CD4-positive, alpha-beta T cell treated with Interleukin-15 for 4 hours (primary cell): ENCODE measurements at places on chromosomes 3 and 15.
A peak's percentile ranks its signal among the peaks of the same experiment; 100 is the strongest.

- DNase-seq: no peak
Measured at GRCh38 chr15:72276326-72276700, 4.0 kb upstream of the PARP6 start.

DNA sequence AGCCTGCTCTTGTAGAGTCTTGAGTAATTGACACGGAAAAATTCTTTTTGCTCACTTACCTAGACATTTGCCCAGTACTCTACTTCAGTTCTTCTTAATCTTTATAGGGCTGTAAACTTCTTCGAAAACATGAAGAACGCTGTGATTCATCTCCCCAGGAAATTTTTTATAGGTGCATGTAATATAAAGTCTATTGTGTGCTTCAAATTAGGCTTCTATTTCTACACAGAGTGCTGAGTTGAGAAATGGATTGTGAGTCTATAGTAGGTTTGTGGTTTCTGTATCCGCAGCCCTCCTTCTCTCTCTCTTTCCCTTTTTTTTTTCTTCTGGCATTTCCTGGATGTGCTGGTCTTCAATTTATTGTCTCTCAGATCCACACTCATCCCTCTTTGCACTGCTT lies 183.3 kb upstream of the DCBLD2 start:
- no peak for DNase-seq

GRCh38 chr15:33011976-33012375 lies 182.5 kb downstream of the FMN1 start:
- DNase-seq: no peak

GRCh38 chr3:37731895-37732294 lies 129.8 kb upstream of the CTDSPL start:
- DNase-seq: no peak

DNA sequence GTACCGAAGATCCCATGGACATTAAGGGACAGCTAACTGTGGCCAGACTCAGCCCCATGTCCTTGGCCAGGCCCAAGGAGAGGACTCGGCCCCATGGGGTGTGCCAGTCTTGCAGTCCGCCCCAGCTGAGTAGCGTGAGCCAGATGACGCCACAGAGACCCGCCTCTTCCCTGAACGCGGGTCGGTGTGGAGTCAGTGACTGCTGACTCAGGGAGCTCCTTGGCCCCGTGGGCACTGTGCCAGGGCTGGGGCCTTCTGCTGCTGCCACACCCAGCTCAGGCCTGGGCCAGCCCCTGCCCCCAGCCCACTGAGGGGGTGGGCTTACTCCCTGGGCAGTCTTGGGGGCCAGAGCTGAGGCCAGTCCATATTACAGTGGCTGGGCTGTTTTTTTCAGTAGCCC lies 52.8 kb downstream of the PLXNA1 start:
- no peak for DNase-seq

- DNase-seq: no peak
Measured at GRCh38 chr3:176147251-176147650, 1050.0 kb downstream of the TBL1XR1 start.

DNA sequence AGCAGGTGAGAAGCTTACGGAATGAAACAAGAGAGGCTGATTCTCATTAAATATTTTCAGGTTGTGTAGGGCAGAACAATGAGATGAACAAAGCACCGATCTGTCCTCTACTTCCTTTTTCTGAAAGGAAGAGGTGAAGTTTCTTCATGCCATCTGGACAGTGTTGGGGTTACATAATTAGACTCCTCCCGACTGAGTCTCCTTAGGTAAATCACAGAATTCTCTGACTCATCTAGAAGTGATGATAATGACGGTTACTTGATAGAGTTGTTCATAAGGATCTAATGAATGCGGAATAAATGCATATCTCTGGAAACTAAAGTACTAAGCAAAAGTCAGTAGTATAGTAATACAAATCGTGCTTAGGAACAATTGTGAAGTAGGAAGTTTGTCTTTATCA lies 21.2 kb downstream of the CRTC3 start:
- no peak for DNase-seq

- DNase-seq: no peak
Measured at GRCh38 chr3:8756671-8757070, 12.7 kb downstream of the OXTR start.

- no peak for DNase-seq
Measured at GRCh38 chr3:4448187-4448586, 18.9 kb downstream of the SUMF1 start.

DNA sequence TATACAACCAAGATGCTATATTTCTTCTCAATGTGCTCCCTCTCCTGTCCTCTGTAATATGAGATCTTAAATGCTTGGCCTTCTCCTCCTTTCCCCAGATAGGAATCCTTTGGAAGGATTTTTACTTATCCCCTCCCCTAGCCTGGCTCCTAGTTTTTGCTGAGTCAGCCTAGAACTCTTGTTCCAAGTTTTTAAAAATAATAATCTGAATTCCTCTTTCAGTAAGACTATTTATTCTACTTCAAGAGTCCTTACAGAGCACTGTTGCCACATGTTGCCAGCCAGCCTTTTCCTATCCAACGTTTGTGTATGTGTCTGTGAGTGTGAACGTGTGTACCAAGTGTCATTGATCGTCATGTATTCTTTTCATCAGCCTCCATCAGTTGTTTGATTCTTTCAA lies 11.0 kb upstream of the KCNMB2 start:
- no peak for DNase-seq

DNA sequence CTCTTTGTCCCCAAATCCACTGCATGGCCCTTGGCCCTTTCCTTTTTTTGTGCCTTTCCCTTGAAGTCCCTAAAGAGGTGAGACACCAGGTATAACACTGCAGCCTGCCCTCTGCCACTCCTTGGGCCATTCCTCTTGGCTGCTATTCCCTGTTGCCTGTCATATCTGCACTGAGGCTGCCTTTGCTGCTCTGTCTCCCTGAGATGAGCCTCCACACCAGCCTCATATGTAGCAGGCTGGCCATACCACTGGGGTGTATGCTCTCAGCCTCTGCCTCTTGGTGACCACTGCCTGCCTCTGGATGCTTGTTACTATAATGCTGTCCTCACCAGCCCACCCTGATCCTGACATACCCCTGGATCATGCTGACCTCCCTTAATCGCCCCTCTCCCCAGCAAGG lies 252.0 kb downstream of the CLSTN2 start:
- no peak for DNase-seq

- no peak for DNase-seq
Measured at GRCh38 chr3:40878464-40878905, 320.8 kb upstream of the CTNNB1 start.

- no peak for DNase-seq
Measured at GRCh38 chr3:81694662-81695061, 66.8 kb downstream of the GBE1 start.

DNA sequence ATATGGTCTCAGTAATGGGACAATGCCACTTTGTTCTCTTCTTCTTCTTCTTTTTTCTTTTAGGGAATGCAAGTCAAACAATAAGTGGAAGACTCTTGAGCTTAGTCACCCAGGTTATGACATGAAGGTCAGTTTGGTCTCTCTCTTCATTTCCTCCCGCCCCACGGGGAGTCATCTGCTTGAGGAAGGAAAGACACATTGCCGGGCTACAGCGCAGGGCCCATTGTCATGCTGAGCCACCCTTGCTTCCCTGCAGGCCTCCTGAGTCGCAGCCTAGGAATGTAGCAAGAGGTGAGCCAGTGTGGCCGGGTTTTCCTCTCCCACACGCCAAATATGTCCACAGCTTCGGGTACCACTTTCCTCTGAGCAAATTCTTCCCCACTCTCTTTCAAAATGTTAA lies 47.6 kb downstream of the RAP2B start:
- DNase-seq: no peak

- DNase-seq: no peak
Measured at GRCh38 chr3:166127969-166128368, 290.7 kb upstream of the BCHE start.

DNA sequence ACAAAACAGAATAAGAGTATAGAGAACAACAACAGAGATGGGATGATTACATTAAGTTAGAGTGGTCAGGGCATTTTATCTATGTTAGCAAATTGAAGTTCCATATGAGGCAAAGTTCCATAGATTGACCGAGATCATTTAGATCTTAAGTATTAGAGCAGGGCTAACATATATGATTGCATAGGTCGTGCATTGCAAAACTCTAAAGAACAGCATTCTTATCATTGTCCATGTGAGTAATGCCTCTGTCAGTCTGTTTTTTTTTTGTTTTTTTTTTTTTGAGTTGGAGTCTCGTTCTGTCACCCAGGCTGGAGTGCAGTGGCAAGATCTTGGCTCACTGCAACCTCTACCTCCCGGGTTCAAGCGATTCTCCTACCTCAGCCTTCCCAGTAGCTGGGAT lies 341.7 kb upstream of the KCNH8 start:
- DNase-seq: no peak

DNA sequence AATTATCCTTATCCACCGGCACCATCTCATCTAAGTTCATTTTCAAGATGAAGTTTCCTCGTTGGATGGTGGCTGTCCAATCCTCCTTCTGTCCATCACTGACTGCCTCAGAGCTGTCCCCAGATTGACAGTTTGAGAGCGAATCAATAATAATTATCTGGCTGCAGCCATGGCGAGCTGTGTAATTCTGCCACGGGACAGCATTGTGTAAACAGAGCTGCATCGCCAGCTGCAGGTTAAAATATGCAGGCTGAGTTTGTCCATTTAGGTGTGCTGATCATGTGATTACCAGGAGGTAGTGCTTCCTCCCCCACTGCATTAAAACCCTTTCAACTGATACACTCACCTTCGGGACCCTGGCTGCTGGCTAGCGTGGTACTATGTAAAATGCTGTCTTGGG lies 461.9 kb upstream of the ONECUT1 start:
- no peak for DNase-seq

- peak; percentile 55 for DNase-seq
Measured at GRCh38 chr15:52677593-52678467, 1.4 kb downstream of the ATOSA start.

DNA sequence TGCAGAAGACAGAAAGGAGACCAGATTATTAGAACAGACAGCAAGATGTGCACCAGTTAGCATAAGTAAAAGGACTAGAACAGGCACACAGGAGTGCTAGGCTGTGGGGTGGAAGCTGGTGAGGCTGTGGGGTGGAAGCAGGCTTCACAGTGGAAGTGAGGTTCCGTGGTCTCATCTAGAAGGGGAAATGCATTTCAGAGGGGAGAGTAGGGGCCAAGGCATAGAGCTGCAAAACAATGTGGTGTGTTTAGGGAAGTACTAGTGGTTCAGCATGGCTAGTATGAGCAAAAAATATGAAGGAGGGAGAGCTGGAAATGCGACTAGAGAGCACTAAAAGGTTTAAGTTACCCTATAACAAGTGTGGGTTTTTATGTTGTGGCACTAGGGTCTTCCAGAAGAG lies 6.5 kb downstream of the POPDC2 start:
- no peak for DNase-seq

GRCh38 chr3:168671091-168671490 lies 575.4 kb upstream of the GOLIM4 start:
- no peak for DNase-seq

- DNase-seq: peak; percentile 10
Measured at GRCh38 chr3:18372786-18373405, 52.2 kb downstream of the SATB1 start.

GRCh38 chr3:166052440-166052839 lies 215.2 kb upstream of the BCHE start:
- DNase-seq: no peak

GRCh38 chr3:61664105-61664482 lies 102.7 kb downstream of the PTPRG start:
- no peak for DNase-seq

GRCh38 chr15:90240856-90241255 lies 6.8 kb downstream of the GDPGP1 start:
- DNase-seq: no peak

- no peak for DNase-seq
Measured at GRCh38 chr15:73626072-73626471, 7.1 kb downstream of the NPTN start.

DNA sequence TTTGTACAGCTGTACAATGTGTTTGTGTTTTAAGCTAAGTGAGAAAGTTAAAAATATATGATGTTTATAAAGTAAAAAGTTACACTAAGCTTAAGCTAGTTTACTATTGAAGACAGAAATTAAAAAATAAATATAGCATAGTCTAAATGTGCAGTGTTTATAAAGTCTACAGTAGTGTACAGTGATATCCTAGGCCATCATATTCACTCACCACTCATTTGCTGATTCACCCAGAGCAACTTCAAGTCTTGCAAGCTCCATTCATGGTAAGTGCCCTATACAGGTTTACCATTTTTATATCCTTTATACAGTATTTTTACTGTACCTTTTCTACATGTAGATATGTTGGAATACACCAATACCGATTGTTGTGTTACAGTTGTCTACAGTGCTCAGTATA lies 553.2 kb upstream of the TBL1XR1 start:
- no peak for DNase-seq

DNA sequence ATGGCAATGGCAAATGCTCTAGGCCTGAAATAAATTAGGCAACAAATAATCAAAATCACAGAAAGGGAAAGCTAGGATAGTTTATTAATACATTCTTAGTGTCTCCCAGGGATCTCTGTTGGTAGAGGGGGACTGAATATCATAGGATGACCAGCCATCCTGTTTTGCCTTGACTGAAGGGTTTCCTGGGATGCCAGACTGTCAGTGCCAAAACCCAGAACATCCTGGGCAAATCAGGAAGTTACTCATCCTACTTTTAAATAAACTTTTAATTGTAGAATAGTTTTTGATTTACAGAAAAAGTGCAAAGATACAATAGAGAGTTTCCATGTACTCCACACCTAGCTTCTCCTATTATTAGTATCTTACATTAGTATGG lies 21.8 kb upstream of the SIAH2 start:
- no peak for DNase-seq

DNA sequence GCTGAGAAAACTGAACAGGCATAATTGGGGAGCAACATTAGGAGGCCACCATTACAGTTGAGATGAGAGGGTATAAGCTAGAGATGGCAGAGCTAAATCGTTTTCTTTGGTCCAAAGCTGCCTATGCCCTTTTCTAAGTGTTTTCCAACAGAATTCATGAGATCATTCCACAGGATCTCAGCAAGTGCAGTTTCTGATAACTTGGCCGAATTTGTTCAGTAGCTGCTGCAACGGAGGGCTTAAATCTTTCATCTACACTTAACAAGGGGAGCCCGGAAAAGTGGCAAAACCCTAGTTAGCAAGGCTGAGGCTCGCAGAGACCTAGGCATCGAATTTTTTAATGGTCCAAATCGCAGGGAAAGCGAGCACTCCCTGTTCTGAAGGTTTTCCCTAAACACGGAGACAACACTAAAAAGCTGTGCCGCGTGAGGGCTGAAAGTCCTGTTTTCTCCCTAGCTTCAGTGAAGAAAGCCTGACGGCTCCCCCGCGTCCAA lies 531 bp upstream of the BLOC1S6 start:
- no peak for DNase-seq

- no peak for DNase-seq
Measured at GRCh38 chr15:30824518-30825195, 79.1 kb upstream of the FAN1 start.

- no peak for DNase-seq
Measured at GRCh38 chr3:194572143-194572789, 61.0 kb downstream of the TMEM44 start.

GRCh38 chr3:155958676-155959075 lies 88.2 kb downstream of the GMPS start:
- no peak for DNase-seq

GRCh38 chr3:150747886-150748683 lies 14.9 kb downstream of the SIAH2 start:
- no peak for DNase-seq
